ENCODE measurements at places on chromosomes 2 and 18. TPM values are rescaled to one million over a fixed set of nuclear protein-coding genes. Genes with fewer than 3 reads are reported as not detected.
A peak's percentile ranks its signal among the peaks of the same experiment; 100 is the strongest.

- no peak for DNase-seq
Measured at GRCh38 chr2:39464864-39465263, 27.8 kb upstream of the MAP4K3 start.

Gene MYO5B
- total RNA-seq, result 8.7 TPM

DNA sequence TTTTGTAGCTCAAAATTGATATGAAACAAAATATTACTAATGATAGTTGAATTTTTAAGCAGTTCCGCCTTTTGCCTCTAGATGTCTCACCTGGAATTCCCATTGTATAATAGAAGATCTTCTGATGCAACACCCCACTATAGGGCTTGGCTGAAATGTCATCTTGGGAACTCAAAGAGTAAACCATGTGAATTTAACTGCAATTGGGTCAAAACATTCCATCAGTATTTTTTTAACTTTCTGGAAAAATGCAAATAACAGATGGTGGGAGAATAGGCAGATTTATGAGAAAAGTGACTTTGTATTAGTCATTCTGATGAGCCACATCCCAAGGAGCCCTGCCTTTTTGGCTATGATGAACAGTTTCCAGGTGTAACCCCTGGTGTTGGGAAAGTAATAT lies 489.9 kb downstream of the NYAP2 start:
- DNase-seq, result no peak

DNA sequence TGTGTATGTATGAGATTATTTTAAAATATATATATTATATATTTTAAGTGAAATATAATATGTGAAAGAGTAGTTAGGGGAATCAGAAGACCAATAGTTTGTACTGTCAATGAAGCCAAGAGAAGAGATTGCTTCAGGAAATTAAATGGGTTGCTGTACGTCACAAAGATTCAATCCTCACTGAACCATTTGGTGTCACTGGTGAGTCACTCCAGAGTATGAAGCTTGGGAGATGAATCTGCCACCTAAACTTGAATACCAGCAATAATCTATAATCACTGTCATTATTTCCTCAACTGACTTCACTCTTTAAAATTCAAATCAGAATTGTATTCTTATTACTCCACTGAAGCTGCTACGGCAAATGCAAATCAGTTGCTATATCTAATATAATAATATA lies 41.9 kb upstream of the SCN9A start:
- DNase-seq, result no peak

GRCh38 chr2:233901367-233901766 lies 15.8 kb upstream of the TRPM8 start:
- no peak for DNase-seq

Gene RPE
- 66.5 TPM for total RNA-seq

- DNase-seq, result no peak
Measured at GRCh38 chr2:23294238-23294637, 90.7 kb upstream of the KLHL29 start.

- DNase-seq, result no peak
Measured at GRCh38 chr2:239305771-239306170, 95.0 kb downstream of the HDAC4 start.

DNA sequence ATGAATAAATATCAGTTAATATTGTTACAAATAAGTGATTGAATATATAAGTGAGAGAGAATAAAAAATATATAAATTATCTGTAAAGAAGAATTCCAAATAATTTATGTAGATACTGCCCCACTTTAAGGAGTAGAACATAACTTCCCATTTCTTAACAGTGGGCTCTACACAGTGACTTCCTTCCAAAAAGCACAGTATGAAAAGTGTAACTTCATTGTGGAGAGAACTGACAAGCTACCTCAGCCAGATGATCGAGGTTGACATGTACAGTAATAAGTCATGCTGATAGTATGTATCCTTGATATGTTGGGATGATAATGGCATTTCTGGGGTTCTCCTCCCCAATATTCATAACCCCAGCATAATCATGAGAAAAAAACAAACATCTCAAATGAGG lies 191.9 kb upstream of the FN1 start:
- no peak for DNase-seq

- DNase-seq, result no peak
Measured at GRCh38 chr2:196046123-196046917, 22.3 kb downstream of the DNAH7 start.

Gene ACADL
- 0.42 TPM for total RNA-seq

Gene C1QL2
- total RNA-seq, result 0.55 TPM

Gene SLC5A7
- not detected for total RNA-seq

DNA sequence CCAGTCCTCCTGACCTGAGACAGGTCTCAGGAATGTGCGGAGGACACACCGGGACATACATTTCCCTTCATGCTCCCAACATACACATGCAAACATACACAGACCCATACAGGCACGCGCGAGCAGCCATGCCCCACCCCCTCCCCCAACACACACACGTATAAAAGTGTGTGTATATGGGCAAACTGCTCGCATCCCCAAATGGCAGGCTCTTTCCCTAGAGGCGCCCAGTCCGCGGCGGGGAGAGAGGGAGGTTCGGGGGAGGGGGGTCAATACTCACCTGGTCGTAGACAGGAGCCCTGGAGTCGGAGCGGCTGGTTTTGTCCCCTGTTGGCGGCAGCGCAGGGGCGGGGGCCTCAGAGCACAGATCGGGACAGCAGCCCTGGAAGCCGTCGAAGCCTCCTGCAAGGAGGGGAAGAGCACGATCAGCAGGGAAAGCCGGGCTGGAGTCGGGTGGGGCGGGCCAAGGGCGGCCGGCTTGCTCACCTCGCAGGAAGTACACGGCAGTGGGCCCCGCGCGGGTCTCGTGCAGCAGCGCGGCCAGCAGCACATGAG lies 682 bp downstream of the DUSP2 start:
- peak; percentile 50 for DNase-seq

Gene MORN2
- total RNA-seq, result 7.4 TPM

DNA sequence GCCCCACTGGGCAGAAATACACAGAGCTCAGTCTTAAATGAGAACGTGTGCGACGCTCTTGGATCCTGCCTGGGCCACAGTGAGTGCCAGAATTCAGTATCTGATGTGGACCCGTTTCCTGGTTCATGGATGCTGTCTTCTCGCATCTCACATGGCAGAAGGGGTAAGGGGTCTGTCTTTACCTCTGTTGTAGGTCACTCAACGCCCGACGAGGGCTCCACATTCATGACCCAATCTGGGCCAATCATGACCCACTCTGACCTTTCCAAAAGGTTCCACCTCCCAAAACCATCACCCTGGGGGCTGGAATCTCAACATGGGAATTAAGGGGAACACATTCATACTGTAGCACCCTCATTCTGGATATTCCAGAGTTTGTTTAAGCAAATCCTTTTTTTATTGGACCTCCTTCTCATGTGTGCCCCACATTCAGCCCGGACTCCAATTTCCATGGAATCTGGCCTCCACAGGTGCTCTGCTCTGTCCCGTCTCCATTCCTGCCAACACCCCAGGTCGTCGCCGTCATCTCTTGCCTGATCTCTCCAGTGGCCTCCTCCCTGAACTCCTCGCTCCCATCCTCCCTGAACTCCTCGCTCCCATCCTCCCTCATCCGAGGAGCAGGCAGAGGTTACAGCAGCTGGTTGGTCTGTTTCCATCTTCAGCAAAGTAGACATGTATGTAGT lies 78.9 kb upstream of the OTOS start:
- DNase-seq, result no peak

- DNase-seq, result no peak
Measured at GRCh38 chr2:182031956-182032355, 46.3 kb downstream of the PPP1R1C start.

GRCh38 chr2:110991911-110992310 lies 128.8 kb upstream of the BCL2L11 start:
- DNase-seq, result no peak

Gene EHD3
- total RNA-seq, result 9.8 TPM

GRCh38 chr2:807300-807699 lies 130.1 kb upstream of the TMEM18 start:
- DNase-seq, result no peak

GRCh38 chr2:132701810-132702209 lies 31.8 kb upstream of the LYPD1 start:
- DNase-seq, result no peak

- no peak for DNase-seq
Measured at GRCh38 chr2:212547716-212548454, 9.3 kb upstream of the ERBB4 start.

Gene CCDC85A
- total RNA-seq, result 0.22 TPM

DNA sequence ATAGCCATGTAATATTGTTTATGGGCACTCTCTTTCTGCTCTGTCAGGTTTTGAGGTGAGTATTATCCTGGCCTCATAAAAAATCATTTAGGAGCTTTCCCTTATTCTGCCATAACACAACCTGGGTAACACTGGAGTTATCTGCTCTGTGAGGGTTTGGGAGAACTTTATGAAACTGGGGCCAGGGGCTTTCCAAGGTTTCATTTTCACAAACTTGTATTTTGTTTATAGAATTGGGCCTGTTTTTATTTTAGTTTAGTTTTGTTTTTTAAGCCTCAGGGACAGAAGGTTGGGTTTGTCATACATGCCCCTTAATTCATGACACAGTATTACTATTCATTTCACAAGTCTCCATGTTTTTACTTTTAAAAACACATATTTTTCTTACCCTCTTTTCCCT lies 83.5 kb downstream of the IRS1 start:
- DNase-seq, result no peak

- no peak for DNase-seq
Measured at GRCh38 chr2:190235551-190236075, 84.0 kb downstream of the HIBCH start.

- DNase-seq, result no peak
Measured at GRCh38 chr2:234133004-234133403, 82.5 kb downstream of the SPP2 start.

Gene SPHKAP
- total RNA-seq, result not detected

- DNase-seq, result no peak
Measured at GRCh38 chr2:86174445-86174844, 20.8 kb downstream of the IMMT start.

Gene LIPT1
- total RNA-seq, result 7.1 TPM

Gene ABCB11
- total RNA-seq, result 0.02 TPM

Gene FAHD2A
- 39.8 TPM for total RNA-seq

- no peak for DNase-seq
Measured at GRCh38 chr2:96933305-96934181, 52.8 kb downstream of the FAM178B start.

- no peak for DNase-seq
Measured at GRCh38 chr2:239991689-239992314, 33.3 kb downstream of the NDUFA10 start.

DNA sequence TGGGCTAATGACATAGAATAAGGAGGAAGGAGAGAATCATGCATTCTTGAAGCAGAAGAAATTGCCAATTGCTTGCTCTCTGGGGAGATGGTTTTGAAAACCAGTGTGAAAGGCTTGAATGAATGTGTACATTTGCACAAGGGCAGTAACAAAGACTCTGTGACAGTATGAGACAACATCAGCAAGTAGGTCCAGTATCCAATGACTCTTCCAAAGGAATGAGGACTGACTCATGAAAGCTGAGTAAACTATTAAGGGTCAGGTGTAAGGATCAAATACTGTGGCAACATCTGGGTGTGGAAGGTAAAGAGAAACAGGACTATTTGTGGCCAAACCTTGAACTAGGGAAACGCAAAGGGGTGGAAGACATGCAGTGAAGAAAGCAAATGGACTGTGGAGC lies 886.0 kb upstream of the CHAC2 start:
- no peak for DNase-seq

- DNase-seq, result no peak
Measured at GRCh38 chr18:54766634-54767033, 61.6 kb upstream of the RAB27B start.

- peak; percentile 51 for DNase-seq
Measured at GRCh38 chr2:3198119-3198518, 179.5 kb downstream of the EIPR1 start.

DNA sequence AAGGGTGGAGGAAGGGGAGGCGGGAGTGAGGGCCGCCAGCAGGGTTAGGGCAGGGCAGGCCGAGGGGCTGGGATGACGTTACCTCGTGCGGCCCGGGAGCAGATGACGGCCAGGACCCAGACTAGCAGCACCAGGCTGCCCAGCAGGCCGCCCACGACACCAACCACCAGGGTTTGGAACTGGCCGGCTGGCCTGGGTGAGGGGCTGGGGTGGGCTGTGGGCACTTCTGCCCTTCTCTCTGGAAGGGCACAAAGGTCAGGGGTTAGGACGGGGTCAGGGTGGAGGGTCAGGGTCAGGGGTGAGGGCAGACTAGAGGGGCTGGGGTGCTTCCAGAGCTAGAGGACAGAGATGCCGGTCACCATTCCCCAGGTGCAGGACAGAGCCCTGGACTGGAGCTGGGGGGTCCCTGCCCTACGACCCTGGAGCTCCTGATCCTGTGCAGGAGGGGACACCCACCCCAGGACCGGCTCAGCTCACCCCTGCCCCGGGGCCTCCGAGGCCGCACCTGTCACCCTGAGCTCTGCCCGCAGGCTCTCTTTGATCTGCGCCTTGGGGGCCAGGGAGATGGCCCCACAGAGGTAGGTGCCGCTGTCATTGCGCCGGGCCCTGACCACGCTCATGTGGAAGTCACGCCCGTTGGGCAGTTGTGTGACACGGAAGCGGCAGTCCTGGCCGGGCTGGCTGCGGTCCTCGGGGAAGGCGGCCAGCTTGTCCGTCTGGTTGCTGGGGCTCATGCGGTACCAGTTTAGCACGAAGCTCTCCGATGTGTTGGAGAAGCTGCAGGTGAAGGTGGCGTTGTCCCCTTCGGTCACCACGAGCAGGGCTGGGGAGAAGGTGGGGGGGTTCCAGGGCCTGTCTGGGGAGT lies 6.3 kb downstream of the PDCD1 start:
- peak; percentile 9 for DNase-seq

Gene NT5C1B
- not detected for total RNA-seq

DNA sequence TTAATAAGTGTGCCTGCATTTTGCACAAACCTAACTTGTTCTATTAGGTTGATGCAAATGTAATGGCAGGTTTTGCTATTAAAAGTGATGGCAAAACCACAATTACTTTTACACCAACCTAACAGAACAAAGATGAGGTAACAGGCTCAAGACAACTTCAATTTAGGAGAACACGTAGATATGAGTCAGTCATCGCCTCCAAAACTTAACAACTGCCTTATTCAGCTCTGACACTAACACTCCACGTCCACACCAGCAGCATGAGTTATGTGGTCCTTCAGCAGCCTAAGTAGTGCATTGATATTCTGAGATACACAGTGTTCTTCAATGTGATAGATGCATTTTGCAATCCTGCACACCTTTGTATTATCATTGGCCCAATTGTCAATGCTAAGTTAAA lies 1175.1 kb upstream of the ACVR2A start:
- DNase-seq, result no peak

Gene MARCHF4
- 1.7 TPM for total RNA-seq

Gene CYBRD1
- total RNA-seq, result 7.9 TPM

Gene KCTD1
- total RNA-seq, result 18.7 TPM

DNA sequence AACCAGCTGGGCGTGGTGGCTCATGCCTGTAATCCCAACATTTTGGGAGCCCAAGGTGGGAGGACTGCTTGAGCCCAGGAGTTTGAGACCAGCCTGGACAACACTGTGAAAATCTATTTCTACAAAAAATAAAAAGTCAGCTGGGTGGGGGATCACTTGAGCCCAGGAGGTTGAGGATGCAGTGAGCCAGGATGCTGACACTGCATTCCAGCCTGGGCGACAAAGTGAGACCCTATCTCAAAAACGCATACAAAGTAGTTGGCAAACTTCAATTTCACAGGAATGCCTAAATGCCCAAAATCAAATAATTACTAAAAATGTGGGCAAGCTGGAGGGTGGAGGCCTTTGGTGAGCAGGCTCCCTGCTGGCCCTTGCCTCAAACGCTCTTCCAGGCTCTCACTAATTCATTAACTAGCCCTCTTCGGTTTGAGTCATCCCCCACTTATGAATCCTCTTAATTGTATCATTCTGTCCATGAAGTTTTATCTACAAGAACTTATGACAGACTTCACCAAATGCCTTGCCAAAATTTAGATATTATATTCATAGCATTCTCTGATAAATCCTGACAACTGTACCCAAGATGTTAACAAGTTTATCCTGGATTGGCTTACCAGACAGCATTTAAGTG lies 68.7 kb upstream of the ZFP36L2 start:
- no peak for DNase-seq

All from WTC11 (cell line).